ENCODE measurements at places on chromosomes 13 and 19.

GRCh38 chr13:64697226-64697625 lies 2532.9 kb downstream of the PCDH9 start:
- no peak for DNase-seq

GRCh38 chr13:113874177-113874576 lies 10.3 kb upstream of the GAS6 start:
- DNase-seq, result no peak

DNA sequence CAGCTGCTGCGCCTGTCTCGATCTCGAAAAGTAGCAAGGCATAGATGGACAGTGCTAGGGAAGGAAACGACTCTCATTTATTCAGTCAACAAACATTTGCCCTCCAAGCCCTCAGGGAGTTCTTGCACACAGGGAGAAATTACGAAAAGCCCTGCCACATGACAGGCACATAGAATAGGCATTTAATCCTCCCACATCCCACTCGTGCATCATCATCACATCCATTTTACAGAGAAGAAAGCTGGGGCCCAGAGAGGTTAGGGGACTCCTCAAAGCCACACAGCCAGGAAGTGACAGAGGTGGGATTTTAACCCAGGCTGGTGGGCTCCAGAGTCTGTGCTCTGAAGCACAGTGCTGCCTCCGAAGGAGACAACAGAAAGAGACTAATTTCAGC lies 11.6 kb downstream of the TMEM221 start:
- no peak for DNase-seq

DNA sequence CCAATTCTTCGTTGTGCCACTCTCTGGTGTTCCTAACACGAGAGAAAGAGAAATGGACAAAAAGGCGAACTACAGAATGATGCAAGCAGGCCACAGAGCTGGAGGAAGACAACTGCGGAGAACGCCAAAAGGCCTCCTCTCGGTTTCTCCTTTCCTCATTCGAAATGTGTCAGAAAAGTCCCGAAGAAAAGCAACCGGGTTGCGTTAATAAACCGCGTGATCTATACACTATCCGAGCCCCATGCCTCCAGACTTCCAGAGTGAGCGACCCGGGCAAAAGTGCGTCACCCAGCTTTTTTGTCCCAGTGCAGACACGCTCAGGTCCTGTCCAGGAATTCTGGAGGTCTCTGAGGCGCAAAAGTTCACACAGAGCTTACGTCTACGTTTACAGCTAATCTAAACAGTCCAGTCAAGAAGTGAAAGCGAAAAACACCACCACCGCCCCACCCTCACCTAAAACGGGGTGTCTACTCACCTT lies 413 bp downstream of the N4BP2L2 start:
- peak; percentile 93 for DNase-seq

- DNase-seq, result no peak
These were observed 23.5 kb downstream of the ACTN4 start for GRCh38 chr19:38670921-38671398.

DNA sequence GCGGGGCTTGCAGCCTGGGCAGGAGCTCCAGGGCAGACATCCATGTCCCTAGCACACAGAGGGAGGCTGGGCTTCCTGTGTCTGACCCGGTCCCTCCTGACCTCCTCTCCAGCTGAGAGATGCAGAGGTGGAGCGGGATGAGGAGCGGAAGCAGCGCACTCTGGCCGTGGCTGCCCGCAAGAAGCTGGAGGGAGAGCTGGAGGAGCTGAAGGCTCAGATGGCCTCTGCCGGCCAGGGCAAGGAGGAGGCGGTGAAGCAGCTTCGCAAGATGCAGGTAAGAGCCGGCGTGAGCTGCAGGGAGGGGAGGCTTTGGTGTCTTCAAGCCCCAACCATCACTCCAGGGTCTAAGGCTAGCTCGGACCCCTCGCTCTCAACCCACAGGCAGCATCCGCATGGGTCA lies 38.4 kb downstream of the KCNC3 start:
- no peak for DNase-seq

- no peak for DNase-seq
These were observed 6.4 kb downstream of the MYO9B start for GRCh38 chr19:17081672-17082630.

DNA sequence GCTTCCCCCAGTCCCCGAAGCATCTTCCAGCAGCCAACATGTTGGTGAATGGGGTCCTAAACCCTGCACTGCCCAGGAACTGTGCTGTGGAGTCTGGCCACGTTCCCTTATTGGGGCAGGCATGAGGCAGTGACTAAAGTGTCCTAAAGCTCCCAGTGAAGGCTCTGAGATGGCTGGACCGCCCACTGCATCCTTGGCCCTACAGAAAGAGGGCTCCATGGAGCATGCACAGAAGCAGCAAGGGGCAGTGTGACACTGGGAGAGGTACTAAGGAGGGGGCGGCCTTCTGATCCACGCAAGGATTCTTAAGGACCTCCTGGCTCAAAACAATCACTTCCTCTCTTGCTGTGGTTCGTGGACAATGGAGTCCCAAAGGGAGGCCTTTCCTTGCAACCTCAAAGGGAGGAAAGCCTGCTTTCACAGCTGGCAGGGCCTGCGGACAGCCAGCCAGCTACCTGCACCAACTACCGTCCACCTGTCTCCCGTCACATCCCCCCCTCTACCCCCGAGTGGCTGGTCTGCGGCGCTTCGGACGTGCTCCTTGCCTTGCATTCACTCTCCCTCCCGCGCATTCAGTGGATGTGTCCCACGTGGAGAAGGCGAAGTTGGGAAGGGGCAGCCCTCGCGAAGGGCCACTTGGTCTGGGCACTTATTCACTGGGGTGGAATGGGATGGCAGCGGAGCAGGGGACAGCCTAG lies 63.9 kb upstream of the STARD13 start:
- DNase-seq, result peak; percentile 44

DNA sequence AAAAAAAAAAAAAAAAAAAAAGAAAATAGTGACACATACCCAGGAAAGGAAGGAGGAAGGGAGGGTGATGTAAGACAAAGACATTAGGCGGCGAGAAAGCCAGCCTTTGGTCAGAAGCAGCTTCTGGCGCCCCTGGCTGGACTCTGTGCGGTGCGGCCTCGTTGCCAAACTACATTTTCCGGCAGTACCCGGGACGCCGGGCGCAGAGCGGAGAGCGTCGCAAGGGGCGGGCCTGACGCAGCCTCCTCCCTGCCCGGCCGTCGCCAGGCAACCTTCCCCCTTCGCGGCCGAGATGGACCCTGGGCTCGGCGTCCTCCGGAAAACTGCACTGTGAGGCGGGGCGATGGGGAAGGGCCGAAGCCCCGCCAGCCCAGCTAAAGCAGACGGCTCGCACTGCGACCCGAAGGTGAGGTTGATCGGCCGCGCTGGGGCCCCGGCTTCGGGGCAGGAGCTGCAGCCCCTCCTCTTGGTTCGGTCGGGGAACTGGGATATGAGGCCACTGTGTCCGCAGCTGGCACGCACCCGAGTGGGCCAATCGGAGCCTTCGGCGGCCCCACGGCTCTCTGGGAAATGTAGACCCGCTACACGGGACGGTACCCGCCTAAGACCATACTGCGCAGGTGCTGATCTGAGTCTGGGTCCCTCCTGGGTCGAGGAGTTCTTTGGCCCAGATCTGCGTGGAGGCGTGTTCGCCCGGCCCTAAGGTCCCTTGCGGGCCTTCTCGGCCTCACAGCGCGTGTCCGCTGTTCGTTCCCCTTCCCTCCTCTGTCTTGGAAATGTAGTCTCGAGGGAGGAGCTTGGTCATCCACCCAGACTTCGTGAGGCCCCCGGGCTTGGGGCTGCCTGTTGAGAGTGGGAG lies 2.3 kb upstream of the MZF1 start:
- DNase-seq, result peak; percentile 94

- no peak for DNase-seq
These were observed 32.8 kb downstream of the KLF12 start for GRCh38 chr13:74101436-74101835.

DNA sequence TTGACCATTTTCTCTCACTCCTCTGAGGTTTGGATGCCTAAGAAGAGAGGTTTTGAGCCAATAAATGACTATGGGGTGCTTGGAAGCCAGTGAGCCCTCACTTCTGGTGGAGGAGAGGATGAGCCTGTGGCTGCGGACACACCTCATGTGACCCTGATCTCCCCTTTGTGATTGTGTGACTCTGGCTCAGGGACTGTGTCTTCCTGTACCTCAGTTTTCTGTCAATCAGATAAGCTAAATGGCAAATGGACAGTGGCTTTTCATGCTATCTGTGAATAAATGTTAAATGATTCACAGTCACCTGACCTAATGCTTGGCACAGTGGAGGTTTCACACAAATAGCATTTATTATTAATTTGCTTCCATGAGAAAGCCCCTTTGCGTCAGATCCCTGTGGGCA lies 2.7 kb downstream of the PSG8 start:
- no peak for DNase-seq

DNA sequence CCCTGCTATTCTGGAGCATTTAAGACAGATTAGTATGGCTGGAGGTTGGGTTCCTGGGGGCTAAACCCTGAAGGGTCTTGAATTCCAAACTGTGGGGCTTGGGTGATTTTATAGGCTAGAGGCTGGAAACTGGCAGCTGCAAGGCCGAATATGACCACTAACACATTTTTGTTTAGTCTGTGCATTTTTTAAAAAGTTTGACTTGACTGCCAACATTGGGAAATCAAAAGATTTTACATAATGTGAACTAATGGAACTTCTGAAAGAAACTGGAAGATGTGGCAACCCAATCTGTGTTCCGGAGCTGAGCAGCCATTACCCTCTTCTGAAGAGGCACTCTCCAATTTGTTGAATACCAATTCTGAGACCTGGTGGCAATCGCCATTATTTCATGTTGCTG lies 5.1 kb downstream of the ZNF784 start:
- DNase-seq, result peak; percentile 23

- no peak for DNase-seq
These were observed 113.0 kb downstream of the SOX1 start for GRCh38 chr13:112179995-112180394.

- DNase-seq, result peak; percentile 40
These were observed 22.3 kb upstream of the TFDP1 start for GRCh38 chr13:113562085-113562749.

- DNase-seq, result peak; percentile 90
These were observed at the start of gene PCCA for GRCh38 chr13:100088644-100089464. TSS of gene PCCA (plus strand) at chr13:100089093. CDS start at chr13:100089121, 28 bp downstream.

DNA sequence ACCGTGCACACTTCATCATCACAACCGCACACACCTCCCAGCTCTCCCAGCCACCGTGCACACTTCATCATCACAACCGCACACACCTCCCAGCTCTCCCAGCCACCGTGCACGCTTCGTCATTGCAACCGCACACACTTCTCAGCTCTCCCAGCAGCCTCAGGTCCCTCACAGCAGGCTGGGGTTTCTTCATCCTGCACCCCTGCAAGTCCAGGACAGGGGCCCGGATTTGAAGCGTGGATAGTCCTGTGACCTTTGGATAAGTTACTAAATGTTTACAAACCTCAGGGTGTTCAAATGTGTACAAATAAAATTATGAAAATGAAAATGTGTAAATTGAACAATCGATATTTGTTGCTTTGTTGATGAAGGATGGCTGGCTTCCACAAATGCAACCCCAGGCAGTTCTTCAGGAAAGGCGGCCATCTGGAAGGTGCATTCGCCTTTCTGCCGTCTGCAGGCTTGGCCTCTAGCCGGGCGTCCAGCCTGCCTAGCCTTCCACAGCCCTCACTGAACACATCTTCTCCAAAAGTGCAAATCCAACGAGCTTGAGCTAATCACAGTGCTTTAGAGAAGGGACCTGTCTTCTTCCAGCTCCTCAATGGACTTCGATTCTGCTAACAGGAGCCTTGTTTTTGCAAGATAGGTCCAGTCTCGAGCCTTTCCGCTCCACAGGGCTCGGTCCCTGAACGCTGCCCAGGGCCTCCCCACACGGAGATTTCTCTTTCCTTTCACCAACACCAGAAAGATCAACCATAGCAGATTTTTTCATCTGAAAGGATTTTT lies 74.2 kb downstream of the SPACA7 start:
- no peak for DNase-seq

DNA sequence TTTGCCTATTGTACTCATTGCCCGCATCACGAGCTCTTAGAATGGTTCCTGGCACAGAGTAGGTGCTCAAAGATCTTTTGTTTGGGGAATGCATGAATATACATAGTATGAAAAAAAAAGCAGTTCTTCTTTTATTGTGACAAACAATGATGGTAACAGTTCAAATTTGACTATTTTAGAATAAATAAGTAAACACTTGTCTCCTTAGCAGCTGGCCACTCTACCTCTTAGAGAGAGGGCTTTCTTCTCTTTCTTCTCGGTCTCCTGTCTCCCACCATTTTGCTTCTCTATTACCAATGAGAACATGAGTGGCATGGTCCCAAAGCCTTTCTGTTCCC lies 639 bp upstream of the SLAIN1 start:
- DNase-seq, result no peak

DNA sequence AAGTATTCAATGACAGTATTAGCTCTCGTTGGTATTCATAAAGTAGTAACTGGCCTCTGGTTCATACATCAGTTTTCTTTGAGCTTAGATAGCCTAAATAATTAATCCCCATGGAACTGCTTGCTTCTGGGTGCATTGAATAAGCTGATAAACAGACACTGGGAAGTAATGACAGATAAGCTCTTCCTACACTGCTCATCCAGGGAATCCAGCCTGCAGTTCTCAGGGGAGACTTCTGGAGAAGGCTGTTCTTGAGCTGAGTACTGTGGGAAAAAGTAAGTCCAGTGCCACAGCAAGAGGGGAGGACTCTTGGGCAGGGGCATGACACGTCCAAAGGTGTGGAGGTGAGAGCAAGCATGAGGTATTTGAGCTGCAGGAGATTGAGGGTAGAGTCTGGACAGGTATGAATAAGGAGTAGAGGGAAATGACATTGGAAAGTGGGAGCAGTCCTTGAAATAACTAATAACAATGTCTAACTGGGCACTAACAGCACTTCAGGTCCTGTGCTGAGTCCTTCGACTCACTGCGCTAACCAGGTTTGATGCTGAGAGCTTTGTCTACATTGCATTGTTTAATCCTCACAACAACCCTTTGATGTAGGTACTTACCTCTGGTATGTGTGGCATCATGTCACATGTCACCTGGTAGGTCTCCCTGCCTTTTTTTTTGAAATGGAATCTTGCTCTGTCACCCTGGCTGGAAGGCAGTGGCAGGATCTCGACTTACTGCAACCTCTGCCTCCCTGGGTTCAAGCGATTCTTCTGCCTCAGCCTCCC lies 7.2 kb downstream of the GARRE1 start:
- no peak for DNase-seq

DNA sequence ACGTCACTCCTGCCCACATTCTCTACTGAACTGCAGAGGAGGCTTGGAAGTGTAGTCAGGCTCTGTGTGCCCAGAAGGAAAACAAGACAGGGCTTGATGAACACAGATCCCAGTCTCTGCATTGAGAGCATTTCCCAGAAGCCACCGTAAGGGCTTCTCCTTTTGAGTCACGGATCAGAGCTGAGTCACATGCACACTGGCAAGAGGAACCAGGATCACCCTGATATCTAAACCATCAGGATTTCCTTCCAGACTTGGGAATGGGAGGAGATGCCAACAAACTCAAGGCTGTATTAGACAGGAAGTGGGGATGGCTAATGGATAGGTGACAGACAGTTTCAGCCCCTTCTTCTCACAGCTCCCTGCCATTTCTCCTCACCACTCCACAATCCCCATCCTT lies 17.7 kb upstream of the FBXO17 start:
- peak; percentile 52 for DNase-seq

DNA sequence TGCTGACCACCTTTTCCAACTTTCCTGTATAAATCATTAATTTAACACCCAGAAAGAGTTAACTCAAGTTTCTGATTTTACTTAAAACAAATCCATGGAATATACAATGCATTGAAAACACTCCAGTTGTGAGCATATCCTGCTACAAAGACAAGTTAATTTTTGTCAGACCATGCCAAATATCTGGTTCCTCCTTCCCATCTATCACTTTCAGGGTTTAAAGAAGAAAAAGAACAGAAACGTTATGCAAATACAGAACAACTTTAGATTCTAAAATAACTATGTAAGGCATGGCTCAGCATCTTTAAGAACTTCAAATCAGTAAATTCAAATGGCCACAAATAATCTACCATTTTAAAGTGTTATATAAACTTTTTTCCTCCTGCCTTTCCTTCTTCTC lies 14.9 kb downstream of the MRPS31 start:
- no peak for DNase-seq

Measured in suppressor macrophage treated with lipopolysaccharide for 4 hours (primary cell).